CD4-positive, alpha-beta T cell treated with Interleukin-4 for 4 hours (primary cell): ENCODE measurements at places on chromosomes 2 and 18.
A peak's percentile ranks its signal among the peaks of the same experiment; 100 is the strongest.

GRCh38 chr2:73028841-73029240 is 42.7 kb downstream of the SFXN5 start:
- DNase-seq = no peak

- peak; percentile 63 for DNase-seq
These were observed 63.6 kb downstream of the CLHC1 start for GRCh38 chr2:55168221-55169154.

DNA sequence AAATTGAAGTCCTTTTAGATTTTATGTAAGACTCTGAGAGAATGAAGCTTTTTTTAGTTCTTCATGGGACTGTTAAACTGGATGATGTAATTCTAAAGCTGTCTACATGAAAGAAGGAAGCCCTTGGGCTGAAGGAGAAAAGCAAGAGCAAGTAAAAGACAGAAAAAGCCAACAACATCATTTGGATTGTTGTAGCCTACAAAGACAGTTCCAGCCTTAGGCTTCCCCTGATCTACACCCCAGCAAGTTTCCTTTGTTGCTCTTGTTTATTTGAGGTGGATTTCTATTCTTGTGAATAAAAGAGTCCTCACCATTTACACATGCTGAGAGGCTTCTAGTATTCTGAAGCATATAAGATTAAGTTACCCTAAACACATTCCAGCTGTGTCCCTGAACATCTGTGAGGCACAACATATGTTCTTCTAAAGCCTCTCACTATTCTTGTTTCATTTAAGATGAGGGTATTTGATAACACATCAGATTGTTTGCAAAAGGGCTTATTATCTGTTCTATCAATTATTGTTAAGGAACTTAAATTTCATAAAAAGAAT is 377.8 kb downstream of the LNPK start:
- no peak for DNase-seq

DNA sequence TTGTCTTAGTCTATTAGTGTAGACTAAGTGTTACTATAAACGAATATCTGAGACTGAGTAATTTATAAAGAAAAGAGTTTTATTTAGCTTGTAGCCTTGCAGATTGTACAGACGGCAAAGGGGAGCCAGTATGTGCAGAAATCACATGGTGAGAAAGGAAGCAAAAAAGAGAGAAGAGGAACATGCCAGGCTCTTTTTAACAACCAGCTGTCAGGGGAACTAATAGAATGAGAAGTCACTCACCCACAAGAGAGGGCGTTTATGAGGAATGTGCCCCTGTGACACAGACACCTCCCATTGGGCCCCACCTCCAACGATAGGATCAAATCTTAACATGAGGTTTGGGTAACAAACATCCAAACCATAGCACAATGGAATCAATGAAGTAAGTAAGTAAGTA is 20.6 kb upstream of the ZNF804A start:
- DNase-seq = no peak

DNA sequence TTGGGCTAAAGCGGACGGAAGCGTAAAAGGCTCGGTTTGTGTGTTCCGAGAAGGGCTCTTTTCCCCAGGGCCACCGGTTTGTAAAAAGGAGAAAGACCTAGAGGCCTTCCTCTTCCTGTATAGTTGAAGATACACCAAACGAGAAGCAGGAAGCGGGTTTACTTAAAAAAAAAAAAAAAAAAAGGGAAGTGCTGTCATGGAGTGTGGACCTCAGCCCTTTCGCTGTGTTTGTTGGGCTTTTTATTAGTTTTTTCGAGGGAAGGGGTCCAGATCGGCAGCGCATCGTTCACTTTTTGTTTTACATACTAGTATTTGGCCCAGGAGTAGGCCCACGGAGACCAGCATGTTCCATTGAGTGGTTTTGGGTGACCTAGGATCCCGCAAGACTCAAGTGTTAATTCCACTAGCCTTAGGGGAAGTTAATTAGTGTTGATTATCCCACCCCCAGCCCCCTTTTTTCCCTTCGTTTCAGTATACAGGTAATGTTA is 676 bp downstream of the ACTR2 start:
- DNase-seq = peak; percentile 50

DNA sequence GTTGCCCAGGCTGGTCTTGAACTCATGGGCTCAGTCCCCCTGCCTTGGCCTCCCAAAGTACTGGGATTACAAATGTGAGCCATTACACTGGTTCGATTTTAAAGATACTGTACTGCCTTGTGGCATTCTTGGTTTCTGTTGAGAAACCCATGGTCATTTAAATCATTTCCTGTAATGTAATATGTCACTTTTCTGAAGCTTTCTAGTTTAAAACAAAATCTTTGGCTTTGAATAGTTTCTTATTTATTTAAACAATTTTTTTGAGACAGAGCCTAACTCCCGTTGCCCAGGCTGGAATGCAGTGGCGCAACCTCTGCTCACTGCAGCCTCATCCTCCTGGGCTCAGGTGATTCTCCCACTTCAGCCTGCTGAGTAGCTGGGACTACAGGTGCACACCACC is 8.9 kb downstream of the ZNF512 start:
- no peak for DNase-seq

GRCh38 chr2:152507907-152508306 is 172.9 kb downstream of the FMNL2 start:
- DNase-seq = no peak

DNA sequence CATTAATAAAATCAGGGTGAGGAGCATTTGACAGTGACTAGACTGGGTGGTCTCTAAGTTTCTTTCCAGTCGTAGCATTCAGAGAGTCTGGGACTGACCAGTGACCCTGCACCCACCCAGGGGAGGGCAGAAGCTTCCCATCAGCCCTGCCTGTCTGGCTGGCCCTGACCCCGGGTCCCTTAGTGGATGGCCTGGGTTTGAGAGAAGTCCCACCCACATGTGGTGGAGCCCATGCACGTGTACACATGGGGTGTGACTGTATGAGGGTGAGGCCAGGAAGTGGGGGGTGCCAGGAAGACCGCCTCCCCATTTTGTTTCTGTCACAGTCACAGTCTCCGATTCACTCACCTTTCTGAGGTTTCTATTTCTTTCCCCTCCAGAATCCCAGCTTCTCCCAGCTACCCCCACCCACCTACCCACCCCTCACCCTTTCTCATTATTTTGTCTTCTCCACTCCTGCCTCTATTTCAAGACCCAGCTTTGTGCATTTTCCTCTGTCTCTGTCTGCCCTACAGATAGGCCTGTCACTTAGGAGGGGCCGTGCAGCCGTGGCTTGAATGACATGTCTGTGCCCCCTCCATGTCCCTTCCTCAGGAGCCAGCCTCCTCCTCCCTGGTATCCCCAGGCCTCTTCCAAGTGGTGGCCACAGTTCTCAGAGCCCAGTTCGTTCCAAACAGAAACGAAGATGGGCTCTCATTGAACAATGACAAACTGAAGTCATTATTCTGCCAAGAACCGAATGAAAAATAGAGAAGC is 13.6 kb downstream of the CIB4 start:
- DNase-seq = no peak

- no peak for DNase-seq
These were observed 129.7 kb downstream of the CCDC85A start for GRCh38 chr2:56313500-56313921.

GRCh38 chr18:70165936-70166335 is 39.6 kb downstream of the RTTN start:
- no peak for DNase-seq

- DNase-seq = no peak
These were observed 376.6 kb upstream of the NETO1 start for GRCh38 chr18:73244401-73244800.
